Lung (tissue), 17 donors: ENCODE measurements at places on chromosomes 2 and 18.

- peak; percentile 84 for DNase-seq
These were observed 1.3 kb downstream of the ZNF521 start for GRCh38 chr18:25350489-25351251.

DNA sequence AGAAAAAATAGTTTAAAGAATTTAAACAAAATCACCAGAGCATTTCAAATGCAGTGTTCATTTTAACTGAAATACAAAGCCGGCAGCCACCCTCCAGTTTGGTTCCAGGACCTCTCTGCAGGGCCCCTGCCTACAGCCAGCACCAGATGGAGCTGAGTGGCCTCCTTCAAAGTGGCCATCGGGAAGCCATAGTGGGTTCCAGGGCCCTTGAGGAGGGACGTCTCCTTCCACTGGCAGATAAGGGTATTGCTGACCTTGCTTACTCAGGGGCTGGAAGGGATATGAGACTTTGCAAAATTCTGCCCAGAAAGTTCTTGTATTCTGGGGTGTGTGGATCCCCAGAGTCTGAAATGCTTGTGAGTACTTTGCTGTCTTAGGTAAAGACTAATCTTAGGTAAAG lies 205.2 kb upstream of the APCDD1 start:
- DNase-seq = no peak

GRCh38 chr2:36770542-36771287 lies 74.2 kb downstream of the VIT start:
- no peak for DNase-seq

GRCh38 chr2:3465328-3465727 lies 54.0 kb downstream of the ADI1 start:
- no peak for DNase-seq

DNA sequence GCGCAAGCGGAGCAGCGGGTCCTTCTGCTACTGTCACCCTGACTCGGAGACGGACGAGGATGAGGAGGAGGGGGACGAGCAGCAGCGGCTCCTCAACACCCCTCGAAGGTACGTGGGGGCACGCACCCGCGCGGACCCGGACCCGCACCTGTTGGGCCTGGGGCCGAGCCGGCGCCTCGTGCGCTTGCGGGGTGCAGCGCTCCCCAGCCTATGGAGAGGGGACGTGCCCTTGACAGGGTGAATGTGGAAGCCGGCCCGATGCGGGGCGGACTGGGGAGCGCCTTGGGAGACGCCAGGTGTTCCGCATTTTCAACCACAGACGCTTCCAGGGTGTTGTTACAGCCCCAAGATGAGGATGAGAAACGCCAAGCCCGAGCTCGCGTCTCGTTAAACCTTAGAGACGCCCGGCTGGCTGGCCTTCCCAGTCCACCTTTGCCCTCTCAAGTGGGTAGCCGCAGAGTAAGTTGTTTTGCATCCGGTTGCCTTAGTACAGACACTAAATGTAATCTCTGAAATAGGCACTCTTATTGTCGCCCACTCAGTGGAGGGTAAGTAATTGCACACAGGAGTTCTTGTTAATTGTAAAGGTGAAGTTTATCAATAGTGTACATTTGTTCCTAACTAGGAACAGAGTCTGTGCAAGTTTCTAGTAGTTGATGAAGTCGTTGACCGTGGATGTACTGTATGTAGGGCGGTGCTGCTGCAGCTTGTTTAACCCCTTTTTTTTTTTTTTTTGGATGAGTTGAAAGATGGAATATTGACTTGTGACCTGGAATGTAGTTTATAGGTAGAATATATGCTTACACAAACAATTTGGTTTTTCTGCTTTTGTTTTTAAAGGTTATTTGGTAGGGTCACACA lies 815 bp downstream of the GMCL1 start:
- peak; percentile 21 for DNase-seq

DNA sequence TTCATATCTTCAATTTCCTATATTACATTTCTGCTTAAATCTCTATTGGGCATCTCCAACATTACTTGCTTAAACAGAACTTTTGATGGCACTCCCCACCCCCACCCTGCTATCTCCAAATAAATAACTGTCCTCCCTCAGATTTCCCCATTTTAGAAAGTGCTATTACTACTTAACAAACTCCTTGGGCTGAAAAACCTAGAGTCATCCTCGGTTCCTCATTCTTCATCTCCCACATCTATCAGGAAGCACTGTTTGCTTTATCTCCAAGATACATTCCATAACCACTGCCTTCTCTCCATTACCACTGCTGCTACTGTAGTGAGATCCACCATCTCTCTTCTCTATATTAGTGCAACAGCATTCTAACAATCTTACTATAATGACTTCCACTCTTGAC lies 150.4 kb upstream of the CYRIA start:
- no peak for DNase-seq

GRCh38 chr2:268323-268722 lies 3.6 kb downstream of the ACP1 start:
- DNase-seq = no peak

GRCh38 chr18:28032177-28032576 lies 144.8 kb downstream of the CDH2 start:
- DNase-seq = no peak

DNA sequence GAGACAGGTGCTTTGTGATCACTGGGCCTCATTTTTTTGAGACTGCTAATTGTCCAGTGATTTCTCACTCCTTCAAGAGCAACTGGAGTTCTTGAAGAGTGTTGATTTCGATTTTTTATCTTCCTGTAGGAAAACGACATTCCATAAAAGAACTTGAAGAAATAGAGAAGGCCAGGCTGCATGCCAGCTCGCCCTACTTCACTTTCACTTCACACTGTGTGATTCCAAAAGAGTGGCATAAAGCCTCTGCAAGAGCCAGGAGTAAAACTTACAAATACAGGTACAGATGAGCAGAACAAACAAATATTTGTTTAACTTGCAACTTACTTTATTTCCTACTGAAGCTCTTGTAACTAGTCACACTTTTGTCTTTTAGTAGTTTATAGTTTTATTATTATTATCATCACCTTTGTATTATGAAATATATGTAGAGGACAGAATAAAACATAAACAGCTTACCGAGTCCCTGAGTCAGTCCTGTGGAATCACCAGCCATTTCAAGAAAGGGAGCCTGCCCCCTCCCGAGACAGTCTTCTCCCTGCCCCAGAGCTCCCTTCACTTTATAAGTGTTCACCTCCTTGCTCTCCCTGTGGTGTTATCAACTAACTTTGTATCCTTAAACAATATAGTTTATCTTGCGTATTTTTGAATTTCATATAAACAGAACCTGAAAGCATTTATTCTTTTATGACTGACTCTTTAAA lies 8.7 kb downstream of the FAM228A start:
- peak; percentile 44 for DNase-seq

DNA sequence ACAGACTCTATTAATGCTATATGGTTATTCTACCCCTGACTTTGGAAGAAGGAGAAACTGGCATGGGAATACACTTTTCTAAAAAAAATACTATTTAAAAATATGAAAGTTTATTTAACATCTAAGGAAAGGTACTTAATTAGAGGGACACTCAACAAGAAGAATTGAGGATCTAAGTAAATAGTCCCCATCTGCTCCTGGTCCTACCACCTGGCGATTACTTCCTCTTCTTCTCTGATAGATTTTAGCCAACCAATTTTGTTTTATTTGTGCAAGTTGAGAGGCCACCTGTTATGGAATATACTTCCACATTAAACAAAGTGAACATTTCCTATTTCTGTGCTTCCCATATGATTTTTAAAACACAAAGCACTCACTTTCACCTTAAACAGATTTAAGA lies 111.7 kb downstream of the BCL2 start:
- DNase-seq = no peak

GRCh38 chr18:7000484-7001096 lies 117.0 kb downstream of the LAMA1 start:
- peak; percentile 81 for DNase-seq

GRCh38 chr2:174781298-174781697 lies 17.0 kb upstream of the CHRNA1 start:
- DNase-seq = no peak

GRCh38 chr18:76524900-76525698 lies 30.1 kb upstream of the ZNF516 start:
- DNase-seq = peak; percentile 89

GRCh38 chr18:79496978-79497637 lies 101.4 kb downstream of the NFATC1 start:
- DNase-seq = peak; percentile 92

DNA sequence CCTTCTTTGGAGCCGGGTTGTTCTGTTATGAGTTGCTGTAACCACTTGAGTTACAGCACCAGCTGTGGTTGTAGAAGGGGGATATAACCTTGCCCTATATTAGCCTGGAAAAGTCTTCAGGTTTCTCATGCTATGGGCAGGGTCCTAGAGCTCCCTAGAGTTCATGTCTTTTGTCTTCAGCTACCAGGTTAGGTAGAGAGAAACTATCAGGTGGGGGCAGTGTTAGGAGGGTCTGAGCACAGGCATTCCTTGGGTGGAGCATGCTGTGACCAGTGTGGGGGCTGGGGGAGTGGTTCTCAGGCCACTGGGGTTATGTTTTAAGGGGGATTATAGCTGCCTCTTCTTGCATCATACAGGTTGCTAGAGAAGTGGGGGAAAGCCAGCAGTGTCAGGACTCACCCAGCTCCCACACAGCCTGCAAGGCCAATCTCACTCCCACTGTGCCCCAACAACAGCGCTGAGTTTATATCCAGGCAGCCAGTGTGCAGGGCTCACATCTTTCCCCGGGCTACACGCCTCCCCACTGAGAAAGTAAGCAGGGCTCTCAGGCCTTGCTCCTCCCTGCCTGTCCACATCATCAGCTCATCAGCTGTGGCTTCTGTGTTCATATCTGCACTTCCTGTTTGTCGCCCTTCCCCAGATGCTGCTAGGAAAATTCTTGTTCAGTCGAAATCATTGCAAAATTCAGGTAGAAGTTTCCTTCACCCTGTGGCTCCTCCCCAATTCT lies 133.8 kb upstream of the NRXN1 start:
- DNase-seq = no peak

- no peak for DNase-seq
These were observed 92.2 kb upstream of the SLC8A1 start for GRCh38 chr2:40544072-40544471.

DNA sequence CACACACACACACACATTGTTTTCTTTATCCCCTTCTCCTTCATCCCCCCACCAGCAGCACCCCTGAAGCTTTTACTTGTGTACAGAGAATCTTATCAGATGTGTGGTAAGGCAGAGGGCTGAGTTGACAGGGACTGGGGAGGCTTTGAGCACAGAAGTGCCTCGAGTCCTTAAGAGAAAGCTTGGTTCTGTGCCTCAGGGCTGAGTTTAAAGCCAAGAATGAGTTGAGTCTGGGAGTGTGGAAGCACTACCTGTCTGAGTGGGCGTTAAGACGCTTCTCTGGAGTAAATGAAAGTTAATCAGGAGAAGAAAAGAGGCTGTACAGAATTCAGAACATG lies 2.7 kb downstream of the ID2 start:
- DNase-seq = peak; percentile 77

GRCh38 chr2:202693503-202693902 lies 58.7 kb downstream of the FAM117B start:
- DNase-seq = no peak

GRCh38 chr18:13439461-13439860 lies 220.9 kb downstream of the LDLRAD4 start:
- no peak for DNase-seq

GRCh38 chr2:44450806-44451205 lies 89.1 kb downstream of the CAMKMT start:
- no peak for DNase-seq

DNA sequence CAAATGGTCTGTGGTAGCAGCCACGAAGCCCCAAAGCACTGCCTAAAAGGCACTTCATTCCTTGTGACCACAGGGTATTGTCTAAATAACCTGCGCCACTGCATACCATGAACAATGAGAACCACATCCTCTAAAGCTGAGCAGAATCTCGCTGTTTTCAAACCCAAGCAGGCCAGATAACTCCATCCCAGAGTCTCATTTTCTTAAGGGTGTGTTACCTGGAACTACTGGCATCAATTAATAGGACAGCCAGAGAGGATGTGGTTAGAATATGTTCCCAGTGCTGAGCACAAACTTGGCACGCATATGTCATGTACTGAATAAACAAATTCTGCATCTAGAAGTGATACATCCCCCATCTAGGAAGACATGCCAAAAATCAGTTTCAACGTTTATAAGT lies 13.0 kb downstream of the VPS4B start:
- peak; percentile 17 for DNase-seq

DNA sequence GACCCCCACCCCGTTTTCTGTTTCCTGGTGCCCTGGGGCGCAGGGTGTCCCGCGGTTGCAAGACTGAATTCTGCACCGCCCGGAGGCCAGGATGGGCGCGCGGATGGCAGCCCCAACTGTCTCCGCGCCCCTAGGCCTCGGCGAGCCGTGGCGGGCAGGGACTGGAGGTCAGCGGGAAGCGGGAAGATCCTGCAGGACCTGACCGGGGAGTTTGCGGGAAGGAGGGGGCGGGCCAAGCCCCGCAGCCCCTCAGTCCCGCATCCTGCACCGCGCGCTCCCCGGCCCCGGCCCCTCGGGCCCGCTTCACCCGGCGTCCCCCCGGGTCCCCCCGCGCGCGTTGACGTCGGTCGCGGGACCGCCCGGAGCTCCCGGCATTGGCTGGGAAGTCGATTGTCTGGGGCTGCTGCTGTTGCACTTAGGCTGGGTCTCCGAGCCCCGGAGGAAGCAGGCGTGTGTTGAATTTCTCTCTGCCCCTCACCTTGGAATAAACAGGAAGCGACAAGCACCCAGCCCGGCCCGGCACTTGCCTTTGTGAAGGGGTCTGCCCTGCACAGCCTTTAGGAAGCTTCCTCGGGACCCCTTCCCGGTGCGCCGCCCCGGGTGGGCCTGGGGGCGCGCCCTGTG lies at the start of gene LDLRAD4:
Gene LDLRAD4 (plus strand): TSS at position 393 of the 624 bp plus-strand sequence.
- DNase-seq = peak; percentile 74

DNA sequence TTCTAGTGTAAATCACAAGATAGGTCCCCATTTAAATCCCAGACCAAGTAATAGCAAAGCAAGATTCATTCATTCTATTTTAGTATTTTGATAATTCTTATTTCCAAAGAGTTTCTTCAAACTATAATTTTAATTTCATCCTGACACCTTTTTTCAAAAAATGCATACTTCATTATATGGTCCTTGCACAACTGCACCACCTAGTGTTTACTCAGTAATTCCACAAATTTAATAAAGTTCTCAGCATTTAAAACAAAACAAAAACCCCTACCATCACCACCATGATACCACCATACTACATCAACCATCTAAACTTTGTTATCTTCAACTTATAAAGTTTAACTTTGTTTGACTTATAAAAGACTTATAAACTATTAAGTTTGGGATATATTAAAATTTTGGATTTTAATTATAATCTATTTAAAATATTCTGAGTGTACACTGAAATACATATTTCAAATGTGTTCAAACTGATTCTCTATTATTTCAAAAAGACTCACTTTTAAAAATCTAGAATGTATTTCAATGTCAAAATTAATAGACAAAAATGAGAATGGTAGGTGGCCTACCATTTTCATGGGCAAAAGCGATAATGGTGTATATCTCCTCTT lies 44.2 kb downstream of the WDPCP start:
- no peak for DNase-seq

DNA sequence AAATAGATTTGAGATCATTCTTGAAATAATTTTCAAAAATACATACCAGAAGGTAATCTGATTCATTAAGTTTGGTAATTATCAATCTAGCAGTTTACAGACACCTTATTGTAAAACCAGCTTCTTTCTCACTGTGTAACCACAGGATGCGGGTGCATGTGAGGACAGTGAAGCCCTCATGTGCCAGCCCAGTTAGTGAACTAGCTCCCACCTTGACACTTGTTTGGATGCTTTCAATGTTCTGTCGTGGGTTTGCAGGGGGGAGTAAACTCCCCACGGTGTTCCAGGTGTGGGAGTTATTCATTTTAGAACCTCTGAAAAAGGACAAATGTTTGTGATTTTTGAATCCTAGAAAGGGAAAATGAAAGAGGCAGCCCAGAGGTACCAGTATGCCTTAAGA lies 59.0 kb downstream of the WDSUB1 start:
- no peak for DNase-seq
